ENCODE measurements at places on chromosomes 13 and 19.

GRCh38 chr19:35278578-35279284 lies 3.6 kb upstream of the HAMP start:
- no peak for DNase-seq

GRCh38 chr13:38045278-38046048 lies 175.9 kb upstream of the TRPC4 start:
- no peak for DNase-seq

DNA sequence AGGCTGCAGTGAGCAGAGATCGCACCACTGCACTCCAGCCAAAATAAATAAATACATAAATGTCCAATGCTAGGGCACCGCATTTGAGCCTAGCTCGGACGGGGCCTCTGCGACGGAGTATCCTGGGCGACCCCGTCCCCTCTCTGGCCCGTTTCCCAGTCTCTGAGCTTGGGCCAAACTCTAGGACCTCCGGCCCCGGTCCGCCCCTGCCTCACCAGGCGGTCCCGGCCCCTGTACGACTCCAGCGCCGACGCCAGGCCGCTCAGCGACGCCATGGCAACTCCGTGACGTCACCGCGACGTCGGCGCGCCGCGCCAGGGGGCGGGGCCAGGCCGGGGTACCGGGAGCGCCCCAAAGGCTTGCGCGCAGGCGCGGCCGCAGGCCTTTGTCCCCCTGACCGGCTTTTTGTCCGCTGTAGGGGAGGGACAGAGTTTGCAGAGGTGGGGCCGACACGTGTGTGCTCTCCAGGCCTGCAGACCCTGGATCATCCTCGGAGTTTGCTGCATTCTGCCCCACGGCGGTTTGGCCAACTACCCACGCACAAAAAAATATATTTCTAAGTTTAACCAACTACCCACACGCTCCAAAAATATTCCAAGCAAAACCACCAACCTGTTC lies at the start of gene PEX11G:
Gene PEX11G, minus strand, starts transcription at position 300 of the 618 bp plus-strand sequence. Its CDS starts 25 bp downstream, at position 275.
- DNase-seq = peak; percentile 97

DNA sequence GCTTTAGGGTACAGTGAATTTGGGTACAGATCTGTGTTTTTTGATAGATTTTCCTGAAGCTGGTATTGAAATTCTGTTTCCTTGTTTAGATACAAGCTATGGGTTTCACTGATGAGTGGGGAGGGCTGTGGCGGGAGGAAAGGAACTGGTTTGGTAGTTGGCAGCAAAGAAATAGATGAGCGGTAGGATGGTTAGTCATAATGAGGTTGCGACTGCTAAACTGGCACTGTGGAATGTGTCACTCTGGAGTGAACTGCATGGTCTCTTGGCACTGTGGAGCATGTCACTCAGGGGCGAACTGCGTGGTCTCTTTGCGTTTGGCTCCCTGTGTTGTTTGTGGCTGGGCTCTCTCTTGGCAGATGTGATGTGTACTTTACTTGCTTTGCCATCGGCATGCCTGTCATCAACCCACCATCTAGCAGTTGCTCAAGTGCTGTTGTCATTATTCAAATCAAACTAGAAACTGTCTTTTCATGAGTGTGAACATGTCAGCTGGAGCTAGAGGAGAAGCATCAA lies 82.1 kb downstream of the ATP8A2 start:
- no peak for DNase-seq

DNA sequence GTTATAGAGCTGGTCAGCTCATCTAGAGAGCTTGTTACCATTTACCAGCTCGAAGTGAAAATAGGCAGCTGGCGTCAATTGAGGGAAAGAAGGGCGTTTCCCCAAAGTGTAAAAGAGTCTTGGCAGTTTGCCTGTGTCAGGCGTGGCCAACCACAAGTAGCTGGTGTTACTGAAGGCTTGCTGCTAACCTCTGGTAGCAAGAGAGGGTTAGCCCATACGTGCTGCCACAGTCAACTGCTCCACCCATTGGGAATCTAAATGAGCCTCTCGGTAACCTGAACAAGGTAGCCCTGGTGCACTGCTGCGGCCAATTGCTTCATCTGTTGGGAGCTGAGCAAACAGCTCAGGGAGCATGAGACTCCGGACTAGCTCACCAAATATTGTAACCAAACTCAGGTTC lies 314.9 kb upstream of the SLITRK5 start:
- DNase-seq = no peak

DNA sequence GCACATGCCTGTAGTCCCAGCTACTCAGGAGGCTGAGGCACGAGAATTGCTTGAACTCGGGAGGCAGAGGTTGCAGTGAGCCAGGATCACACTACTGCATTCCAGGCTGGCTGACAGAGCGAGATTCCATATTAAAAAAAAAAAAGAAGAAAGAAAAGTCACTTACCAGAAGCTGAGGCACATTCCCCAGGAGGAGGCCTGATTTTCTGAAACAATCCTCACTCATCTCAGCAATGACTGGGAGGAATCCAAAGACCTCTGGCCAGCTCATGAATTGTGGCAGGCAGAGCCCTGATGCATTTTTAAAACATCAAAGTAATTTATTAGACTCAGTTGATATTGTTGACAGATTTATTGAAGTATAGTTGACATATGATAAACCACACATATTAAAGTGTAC lies 206.3 kb downstream of the FOXO1 start:
- no peak for DNase-seq

- peak; percentile 29 for DNase-seq
Measured at GRCh38 chr13:114071991-114072390, 60.4 kb downstream of the RASA3 start.

- DNase-seq = no peak
Measured at GRCh38 chr13:102033386-102033785, 368.5 kb downstream of the FGF14 start.

DNA sequence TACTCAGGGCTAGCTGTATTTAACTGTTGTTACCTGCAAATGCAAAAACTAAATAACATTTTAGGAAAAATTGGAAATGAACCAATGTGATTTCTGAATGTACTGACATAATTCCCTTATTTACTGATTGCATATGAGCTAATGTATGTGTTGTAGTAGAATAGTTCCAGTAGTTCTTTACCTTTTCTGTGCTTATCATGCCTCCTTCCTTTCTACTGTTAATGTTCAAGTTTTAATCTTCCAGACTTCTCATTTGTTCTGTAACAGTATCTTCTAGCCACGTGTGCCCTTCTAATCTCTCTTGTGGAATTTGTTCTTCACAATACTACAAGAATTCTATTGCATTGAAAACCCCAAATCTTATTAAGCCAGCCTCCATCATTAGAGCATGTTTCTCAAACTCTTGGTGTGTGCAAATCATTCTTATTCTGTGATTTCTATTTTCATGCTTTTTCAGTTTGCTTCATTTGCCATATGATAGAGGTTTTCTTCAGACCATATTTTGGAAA lies 17.7 kb downstream of the LSM14A start:
- no peak for DNase-seq

DNA sequence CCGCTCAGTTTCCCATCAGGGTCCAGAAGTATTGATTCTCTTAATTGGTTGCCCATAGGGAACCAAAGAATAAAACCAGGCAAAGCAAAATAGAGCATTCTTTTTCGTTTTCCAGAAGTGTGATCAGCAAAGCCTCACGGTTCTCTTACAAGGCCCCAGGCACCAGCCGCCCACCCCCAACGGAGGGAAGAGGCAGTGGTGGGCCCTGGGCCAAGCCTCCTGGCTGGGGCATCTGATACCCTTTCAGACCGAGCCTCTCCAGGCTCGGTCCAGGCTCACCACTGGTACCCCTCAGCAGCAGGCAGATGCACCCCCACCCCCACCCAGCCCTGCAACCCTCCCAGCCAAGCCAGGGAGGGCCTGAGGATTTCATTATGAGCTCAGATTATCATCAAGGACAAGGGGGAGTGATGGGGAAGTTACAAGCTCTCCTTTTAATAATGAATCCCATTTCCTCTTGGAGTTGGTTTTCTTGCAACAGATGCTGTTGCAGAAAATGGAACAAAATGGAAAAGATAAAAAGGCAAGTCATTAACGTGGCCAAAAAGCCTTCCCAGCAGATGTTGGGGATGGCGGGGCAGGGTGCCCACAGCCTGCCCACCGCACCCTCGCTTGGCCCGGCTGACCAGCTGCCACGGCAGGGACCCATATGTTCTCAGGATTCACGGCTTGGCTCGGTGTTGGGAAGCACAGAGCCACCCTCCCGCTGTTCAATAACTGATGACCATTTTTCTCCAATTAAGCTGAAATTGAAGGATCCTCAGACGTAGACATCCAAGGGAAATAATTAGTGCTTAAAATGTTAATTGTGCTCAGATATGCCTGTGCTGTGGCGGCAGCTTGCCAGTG lies 45.9 kb upstream of the KCTD15 start:
- DNase-seq = no peak

- no peak for DNase-seq
Measured at GRCh38 chr19:33063356-33063752, 1.3 kb downstream of the RHPN2 start.

- no peak for DNase-seq
Measured at GRCh38 chr13:30752201-30752797, 17.0 kb downstream of the ALOX5AP start.

DNA sequence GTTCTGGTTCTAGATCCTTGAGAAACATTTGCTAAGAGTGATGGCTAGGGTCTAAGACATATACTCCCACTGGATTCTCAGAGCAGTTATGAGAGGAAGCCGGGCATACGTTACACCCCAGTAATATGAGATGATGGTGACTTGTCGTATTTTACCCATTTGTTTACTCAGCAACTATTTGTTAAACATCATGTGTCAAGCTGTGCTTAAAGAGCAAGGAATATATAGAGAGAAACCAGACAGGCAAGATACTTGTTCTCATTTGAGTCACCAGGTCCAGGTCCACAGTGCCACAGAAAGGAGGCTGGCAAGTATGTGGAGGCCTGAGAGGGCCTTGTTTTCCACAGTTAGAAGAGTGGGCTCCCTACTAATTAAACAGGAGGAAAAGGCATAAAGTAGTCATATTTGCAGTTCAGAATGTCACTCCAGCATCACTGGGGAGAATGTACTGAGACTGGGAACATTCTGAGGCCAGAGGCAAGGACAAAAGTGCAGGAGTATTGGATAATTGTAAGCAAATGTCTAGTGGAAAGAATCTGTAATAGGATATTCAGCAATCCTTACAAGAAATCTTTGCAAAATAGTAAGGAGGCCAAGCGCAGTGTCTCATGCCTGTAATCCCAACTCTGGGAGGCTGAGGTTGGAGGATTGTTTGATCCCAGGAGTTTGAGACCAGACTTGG lies 142.2 kb downstream of the IRS2 start:
- DNase-seq = no peak

GRCh38 chr19:48656840-48657474 lies 11.0 kb upstream of the CA11 start:
- DNase-seq = no peak

- no peak for DNase-seq
Measured at GRCh38 chr19:16782719-16783118, 46.5 kb upstream of the SIN3B start.

DNA sequence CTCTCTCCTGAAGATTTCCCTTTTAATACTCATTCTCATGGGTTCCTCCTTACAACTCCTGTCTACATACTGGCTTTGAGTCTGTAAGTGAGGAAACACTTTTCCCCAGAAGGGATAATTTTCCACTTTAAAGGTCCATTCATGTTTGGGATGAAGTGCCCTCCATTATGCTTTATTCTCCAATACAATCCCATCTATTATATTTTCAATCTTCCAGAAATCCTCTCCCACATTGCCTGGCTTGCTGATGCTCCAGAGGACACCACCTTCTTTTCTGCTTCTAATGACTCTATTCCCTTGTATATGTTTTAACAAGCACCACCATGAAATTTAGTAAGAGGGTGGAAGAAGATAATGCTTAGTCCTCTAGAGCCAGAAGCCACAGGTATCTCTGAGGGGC lies 92.7 kb upstream of the NBEA start:
- no peak for DNase-seq

DNA sequence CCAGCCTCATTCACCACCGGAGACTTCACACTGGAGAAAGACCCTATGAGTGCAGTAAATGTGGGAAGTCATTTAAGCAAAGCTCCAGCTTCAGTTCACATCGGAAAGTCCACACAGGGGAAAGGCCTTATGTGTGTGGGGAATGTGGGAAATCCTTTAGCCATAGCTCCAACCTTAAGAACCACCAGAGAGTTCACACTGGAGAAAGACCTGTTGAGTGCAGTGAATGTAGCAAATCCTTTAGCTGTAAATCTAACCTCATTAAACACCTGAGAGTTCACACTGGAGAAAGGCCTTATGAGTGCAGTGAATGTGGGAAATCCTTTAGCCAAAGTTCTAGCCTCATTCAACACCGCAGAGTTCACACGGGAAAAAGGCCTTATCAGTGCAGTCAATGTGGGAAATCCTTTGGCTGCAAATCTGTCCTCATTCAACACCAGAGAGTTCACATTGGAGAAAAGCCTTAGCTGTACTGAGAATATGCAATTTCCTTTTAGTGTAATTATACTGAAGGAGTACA lies 8.8 kb downstream of the ZNF211 start:
- DNase-seq = no peak

DNA sequence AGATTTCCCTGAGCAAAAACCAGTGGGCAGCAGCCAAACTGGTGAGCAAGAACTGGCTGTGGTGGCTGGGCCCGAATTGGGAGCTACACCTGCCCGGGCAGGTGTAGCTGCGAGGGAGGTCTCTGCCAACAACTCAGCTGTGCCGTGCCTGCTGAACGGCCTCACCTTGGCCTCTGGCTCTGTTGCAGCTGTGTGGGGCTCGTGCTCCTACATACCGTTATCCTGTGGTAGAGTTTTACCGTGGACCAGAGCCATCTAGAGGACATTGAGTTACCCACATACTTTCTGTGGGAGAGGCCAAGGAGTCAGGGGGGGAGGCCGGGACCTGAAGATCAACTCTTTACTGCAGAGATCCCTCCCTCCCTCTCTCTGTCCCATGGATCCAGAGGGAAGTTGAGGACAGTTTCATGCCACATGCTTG lies 113.2 kb downstream of the TM9SF2 start:
- no peak for DNase-seq

GRCh38 chr19:39915101-39915847 lies 19.2 kb downstream of the FCGBP start:
- DNase-seq = no peak

GRCh38 chr13:26914148-26914547 lies 153.6 kb upstream of the GPR12 start:
- DNase-seq = no peak

DNA sequence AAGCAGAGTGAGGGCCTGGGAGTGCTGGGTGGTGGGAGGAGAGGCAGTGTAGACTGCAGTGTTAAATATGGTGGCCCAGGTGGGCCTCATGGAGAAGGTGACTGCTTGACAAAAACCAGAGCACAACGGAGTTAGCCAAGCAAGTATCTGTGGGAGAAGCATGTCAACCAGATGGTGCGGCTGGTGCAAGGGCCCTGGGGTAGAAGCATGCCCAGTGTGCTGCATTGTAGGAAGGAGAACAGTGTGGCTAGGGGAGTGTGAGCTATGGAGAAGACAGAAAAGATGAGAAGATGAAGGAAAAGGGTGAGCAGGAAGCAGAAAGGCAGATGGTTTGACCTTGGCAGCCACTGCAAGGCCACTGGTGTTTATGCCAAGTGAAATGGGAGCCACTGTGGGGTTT lies 2.2 kb upstream of the VSTM2B start:
- no peak for DNase-seq

- DNase-seq = no peak
Measured at GRCh38 chr13:72932250-72932649, 126.6 kb upstream of the KLF5 start.

- no peak for DNase-seq
Measured at GRCh38 chr19:52880895-52881389, 16.5 kb downstream of the ZNF320 start.

GRCh38 chr19:40416918-40417642 lies 3.9 kb upstream of the PRX start:
- peak; percentile 65 for DNase-seq
